Chondrocyte (in vitro differentiated cells): ENCODE measurements at places on chromosomes 12 and 14.

- no peak for DNase-seq
Measured at GRCh38 chr12:70243510-70244371, 508 bp downstream of the CNOT2 start.

DNA sequence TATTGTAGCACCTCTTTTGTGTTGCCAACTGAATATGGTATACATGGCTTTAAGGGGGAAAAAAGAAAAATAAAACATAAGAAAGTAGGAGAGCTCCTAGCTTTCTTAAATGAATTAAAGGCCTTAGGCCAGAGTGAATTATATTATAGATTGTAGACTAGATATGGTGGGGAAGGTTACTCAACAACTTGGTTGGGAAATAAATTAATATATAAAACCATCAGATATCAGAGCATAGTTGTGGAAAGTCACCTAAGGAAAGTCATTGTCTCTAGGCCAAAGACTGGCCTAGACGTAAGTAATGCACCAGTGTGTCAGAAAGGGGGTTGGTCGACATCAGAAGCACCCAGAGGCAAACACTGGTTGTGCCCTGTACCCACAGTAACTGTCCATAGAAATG, 391.8 kb downstream of the RAD51B start:
- DNase-seq = no peak

DNA sequence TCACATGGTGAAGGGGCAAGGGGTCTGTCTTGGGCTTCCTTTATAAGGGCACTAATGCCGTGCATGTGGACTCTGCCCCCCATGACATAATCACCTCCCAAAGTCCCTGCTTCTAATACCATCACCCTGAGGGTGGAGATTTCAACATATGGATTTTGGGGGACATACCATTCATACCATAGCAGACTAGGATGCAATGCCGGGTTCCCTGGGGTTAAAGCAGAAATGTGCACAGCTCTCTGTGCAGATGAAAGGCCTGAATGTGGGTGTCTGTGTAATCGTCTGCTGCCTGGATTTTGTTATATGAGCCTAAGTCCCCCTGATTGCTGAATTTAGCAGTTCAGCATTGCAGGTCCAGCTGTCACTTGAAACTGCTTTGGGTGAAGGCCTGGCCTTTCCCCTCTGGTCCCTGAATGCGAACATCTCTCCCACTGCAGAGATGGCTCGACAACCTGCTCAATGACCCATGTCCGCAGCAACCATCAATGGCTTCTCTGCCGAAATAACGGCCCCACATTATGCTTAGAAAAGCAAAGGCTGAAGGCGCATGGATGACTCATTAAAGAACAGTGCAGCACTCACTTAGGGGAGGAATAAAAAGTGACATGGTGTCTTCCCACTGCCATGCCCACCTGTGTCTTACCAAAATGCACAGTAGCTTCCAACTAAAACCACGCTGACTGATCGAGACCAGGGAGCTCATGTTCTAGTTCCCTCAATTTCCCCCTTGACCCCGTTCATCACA, 286.3 kb downstream of the DPF3 start:
- no peak for DNase-seq

GRCh38 chr12:16272222-16272621, 5.3 kb downstream of the SLC15A5 start:
- DNase-seq = no peak

DNA sequence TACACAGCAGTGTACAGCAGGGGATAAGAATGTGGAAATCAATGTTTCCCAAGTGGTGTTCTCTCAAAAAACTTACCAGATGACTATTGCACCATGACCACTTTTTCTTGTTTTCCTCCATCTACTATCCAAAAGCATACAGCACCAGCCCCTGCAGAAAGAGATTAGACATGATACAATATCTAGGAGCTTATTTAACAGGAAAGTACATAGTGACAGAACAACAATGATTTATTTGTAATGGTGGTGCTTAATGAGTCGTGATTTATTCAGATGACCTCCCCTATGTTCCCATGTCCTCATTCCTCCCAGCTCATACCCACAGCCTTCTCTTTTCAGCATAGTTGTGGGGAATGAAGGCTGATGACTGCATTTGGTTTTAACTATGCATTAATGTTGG, 413.6 kb downstream of the BTG1 start:
- no peak for DNase-seq

GRCh38 chr12:75350413-75350812, 15.9 kb downstream of the GLIPR1L1 start:
- no peak for DNase-seq

DNA sequence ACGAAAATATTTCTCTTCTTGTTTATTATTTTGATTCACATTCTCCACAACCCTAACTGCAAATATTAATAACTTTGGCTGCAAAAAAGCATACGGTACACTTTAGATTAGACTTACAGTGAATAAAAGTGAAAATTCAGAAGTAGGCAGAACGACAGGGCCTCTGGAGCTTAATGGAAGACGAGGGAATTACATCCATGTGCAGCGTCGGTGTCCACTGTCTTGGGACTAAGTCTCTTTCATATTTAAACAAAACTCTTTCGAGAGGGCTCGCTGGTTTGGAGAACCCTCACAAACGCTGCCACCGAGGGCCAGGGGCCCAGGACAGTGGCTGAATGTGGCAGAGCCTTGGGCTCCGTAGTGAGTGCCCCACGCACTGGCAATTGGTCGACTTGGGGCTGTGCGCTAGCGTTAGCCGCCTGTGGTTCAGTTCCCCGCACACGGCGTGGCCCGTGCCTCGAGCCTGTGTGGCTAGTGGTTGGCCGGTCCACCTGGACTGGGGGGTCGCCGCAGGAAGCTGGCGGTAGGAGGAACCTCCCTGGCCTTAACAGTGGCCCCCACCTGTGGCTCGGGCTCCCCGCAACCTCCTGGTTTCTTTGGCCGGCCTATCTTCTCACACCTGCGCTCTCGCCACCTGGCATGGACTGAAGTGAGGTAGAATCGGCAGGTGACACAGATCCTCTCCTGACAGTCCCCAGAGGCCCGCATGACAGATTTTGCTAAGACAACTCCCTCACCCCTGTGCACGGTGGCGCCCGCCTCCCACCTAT, 739 bp upstream of the PAX9 start:
- DNase-seq = peak; percentile 68

DNA sequence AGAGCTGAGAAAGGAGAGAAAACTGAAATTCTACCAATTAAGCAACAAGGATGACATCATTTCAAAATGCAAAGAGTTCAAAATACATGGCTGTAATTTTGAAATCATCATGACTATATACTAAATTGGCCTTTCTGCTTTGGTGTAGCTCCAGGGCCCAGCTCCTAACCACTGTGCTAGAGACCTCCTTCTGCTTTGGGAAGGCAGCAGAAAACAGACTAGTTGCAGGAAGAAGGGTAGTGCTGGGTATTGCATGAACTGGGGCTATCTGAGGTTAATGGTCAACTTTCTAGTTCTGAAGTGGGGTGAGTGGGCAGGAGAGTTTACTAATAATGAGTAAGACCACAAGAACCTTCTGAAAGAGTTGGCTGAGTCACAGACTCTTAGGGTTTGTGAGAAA, 66.2 kb downstream of the PTGER2 start:
- DNase-seq = no peak

- DNase-seq = no peak
Measured at GRCh38 chr12:23055004-23055403, 430.0 kb downstream of the ETNK1 start.
